Stimulated activated CD8-positive, alpha-beta memory T cell treated with anti-CD3 and anti-CD28 coated beads, Interleukin-4, amount 100 ng/mL, for 4 hours (primary cell): ENCODE measurements at places on chromosomes 13 and 19.

DNA sequence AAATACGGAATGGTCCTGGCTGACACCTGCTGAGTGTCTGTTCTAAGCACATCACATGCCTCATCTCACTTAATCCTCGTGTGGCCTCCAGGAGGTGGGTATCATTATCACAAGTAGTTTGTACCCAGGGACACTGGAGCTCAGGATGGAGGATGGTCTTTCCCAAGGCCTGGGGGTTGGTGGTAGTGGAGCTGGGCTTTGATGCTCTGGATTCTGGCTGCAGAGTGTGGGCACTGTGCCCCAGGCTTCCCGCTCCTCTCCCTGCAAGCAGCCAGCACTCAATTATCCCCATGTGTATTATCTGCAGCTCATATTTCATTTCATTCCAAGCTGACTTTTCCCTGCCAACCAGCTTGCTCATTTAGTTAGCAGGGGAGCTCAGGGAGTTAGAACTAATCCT lies 52.1 kb downstream of the SIAH3 start:
- DNase-seq, result no peak

DNA sequence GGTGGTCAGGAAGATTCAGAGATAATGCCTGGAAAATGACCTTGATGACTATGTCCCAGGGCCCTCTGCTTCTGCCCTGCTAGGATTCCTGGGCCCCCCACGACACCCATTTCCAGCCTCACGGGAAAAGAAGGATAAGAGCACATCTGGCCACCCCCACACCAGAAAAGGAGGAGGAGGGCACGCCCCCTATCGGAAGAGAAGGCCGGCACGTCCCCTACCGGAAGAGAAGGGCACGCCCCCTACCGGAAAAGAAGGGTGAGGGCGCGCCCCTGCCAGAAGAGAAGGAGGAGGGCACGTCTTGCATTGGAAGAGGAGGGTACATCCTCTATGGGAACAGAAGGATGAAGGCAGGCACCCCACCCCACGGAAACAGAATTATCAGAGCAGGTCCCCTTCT lies 84.3 kb downstream of the IER2 start:
- DNase-seq, result peak; percentile 34

DNA sequence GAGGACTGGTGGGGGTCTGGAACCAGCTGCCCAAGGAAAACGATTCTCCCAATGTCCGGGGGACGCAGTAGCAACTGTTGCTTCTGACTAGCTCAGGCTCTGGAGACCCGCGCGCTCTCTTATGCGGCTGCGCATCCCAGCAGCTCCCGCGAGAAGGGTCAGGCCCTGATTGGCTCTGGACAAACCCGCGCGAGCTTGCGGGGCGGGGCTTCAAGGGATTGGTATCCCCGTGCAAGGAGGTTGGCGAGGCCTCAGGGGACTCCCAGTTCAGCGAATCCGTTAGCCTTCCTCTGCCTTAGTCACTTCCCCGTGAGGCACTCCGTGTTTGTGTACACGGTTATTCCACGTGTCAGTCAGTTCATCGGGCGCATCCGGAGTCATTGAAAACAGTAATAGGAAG lies 20.2 kb downstream of the SIGLECL1 start:
- DNase-seq, result no peak

DNA sequence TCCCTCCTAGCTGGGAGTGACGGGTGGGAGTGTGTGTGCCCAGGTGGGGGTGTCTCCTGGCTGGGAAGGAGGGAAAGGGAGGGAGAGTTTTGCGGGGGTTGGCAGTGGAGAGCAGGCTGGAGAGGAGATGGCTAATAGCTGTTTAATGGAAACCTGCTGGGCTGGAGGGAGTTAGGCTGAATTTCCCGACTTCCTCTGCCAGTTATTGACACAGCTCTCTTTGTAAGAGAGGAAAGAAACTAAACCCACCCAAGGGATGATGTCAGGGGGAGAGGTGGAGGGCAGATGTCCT lies 10.2 kb upstream of the ILF3 start:
- DNase-seq, result no peak

GRCh38 chr13:97364031-97364430 lies 69.9 kb upstream of the RAP2A start:
- DNase-seq, result no peak

GRCh38 chr13:75299913-75300862 lies 181.8 kb downstream of the TBC1D4 start:
- no peak for DNase-seq

- DNase-seq, result no peak
These were observed 15.5 kb downstream of the IRGC start for GRCh38 chr19:43731346-43731745.

- DNase-seq, result no peak
These were observed 16.6 kb upstream of the SLC25A30 start for GRCh38 chr13:45434556-45435371.

DNA sequence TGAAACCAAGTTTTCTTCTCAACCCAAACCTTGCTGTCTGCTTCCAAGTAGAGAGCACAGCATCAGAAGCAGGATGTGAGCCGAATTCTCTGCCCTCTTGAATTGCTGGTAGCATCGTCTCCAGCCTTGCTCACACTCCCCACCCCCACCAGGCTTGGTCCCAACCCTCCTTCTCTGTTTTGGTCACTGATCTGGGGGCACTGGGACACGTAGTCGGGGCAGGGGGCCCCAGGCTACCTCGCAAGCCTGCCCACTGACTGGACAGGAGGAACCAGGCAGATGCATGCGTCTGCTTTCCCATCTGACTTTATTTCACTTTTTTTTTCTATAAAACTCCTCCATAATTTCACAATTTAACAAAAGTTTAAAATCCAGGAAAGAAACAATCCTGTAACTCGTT lies 69.7 kb downstream of the MLLT1 start:
- no peak for DNase-seq

GRCh38 chr13:66546534-66547379 lies 683.4 kb downstream of the PCDH9 start:
- no peak for DNase-seq

DNA sequence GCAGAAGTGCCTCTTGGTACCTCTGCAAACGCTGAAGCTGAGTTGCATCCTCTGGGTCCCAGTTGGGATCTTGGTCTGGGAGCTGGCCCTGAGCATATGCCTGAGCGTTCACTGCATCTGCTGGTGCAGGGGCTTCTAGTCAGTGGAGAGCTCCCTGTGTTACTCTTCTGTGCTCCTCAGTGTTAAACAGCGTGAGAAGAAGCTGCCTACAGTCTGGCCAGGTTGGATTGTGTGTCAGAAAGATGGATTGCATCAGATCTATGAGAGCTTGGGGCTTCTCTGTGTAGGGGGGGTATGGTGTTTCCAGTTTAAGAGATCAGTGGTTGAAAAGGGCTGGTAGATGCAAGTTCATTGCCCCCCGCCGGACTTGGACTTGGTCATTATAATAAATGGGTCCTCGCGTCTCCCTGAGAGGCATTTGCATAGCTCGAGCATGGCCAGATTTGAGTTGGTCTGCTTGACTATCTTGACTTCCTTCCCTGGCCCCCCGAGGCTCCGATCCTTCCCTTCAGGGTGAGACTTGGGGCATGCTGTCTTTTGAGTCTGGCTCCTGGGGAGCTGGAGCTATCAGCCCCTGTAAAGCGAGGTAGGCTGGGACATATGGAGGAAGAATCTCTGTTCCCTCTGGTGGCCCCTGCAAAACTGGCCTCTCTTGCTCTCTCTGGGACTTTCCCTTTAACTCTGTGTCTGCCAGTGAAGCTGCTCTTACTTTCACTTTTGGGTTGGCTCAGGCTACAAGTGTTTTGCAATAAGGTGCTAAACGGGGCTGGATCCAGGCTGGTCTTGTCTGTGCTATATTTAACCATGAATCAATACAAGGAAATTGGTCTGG lies 52.9 kb downstream of the OR10H4 start:
- DNase-seq, result no peak

GRCh38 chr13:87274209-87274819 lies 396.9 kb upstream of the SLITRK5 start:
- no peak for DNase-seq

DNA sequence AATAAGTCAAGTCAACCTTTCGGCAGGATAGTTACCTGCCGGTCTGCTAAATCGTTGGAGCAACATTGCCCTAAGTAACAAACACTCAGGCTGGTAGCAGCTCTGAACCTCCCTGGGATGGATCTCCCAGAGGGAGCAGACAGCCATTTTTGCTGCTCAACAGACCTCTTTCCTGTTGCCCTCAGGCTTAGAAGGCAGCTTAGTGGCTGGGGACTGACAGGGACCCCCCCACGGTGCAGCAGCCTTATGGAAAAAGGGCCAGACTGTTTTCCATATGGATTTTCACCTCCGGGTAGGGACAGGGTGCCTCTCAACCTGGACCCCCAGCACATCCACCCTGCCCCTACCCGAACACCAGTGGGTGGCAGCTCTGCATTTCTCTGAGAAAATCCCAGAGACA lies 49.7 kb downstream of the UBL3 start:
- DNase-seq, result no peak

DNA sequence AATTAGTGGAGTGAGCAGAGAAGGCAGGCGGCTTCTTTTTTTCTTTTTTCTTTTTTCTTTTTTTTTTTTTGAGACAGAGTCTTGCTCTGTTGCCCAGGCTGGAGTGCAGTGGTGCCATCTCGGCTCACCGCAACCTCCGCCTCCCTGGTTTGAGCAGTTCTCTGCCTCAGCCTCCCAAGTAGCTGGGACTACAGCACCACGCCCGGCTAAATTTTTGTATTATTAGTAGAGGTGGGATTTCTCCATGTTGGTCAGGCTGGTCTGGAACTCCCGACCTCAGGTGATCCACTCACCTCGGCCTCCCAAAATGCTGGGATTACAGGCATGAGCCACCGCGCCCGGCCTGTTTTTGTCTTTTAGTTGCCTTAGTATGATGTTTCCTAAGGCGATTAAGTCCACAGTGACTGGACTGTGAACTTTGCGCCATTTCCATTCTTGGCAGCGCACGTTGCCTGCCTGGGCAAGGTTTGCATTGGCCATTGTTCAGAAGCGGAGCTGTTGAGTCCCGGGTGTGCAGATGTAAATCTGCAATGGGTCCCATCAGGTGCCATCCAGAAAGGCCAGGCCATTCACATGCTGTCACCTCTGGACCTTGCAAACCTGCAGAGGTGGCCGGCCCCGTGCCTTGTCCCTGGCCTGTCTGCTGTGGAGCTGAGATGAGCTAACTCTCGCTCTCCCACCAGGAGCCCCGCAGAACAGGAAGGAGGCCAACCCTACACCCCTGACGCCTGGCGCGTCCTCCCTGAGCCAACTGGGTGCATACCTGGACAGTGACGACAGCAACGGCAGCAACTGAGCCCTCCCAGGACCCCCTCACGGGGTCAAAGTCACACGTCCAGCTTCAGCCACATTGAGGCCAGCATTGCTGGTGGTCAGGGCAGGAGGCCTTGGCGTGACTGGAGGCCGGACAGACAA lies 10.9 kb upstream of the SHD start:
- DNase-seq, result no peak

DNA sequence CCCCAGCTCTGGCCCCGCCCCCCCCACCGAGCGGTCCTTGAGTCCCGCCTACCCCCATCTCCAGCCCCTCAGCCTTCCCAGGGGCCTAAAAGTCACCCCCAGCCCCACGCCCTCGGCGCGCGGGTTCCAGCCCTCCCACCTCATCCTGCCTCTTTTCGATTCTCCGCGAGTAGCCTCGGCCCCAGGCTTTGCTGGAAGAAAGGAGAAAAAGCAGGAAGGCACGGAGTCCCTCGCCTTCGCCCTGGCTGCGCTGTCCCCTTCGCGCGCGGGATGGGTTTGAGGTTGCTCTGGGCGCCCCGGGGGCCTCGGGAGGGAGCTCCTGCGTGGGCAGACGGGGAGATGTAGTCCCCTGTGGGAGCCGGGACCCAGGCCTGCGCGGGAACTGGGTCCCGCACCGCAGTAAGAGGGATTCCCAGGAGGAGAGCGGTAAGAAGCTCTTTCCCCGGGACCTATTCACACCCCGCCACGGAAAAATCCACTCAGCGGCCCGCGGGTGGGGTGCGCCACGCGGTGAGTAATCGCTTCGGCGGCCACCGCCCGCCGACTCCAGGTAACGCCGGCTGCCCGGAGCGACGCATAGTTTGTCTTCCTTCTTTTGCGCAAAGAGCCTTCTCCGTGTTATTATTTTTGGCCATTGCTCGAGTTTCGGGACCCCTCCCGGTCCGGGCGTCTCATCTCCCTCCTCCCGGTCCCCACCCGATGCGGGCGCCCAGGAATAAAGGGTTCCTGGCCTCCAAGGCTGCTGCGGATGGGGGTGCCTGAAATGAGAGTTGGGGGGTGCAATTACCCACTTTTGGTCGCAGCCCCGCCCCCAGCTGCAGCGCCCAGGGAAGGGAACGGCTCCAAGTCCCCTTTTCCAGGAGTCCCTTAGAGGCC lies 865 bp upstream of the CRLF1 start:
- DNase-seq, result no peak

GRCh38 chr13:78323040-78323439 lies 280.3 kb downstream of the POU4F1 start:
- no peak for DNase-seq

GRCh38 chr13:24605923-24606372 lies 74.3 kb upstream of the ATP12A start:
- DNase-seq, result no peak
